GM13977 (cell line): ENCODE measurements at places on chromosomes 13 and 19.

DNA sequence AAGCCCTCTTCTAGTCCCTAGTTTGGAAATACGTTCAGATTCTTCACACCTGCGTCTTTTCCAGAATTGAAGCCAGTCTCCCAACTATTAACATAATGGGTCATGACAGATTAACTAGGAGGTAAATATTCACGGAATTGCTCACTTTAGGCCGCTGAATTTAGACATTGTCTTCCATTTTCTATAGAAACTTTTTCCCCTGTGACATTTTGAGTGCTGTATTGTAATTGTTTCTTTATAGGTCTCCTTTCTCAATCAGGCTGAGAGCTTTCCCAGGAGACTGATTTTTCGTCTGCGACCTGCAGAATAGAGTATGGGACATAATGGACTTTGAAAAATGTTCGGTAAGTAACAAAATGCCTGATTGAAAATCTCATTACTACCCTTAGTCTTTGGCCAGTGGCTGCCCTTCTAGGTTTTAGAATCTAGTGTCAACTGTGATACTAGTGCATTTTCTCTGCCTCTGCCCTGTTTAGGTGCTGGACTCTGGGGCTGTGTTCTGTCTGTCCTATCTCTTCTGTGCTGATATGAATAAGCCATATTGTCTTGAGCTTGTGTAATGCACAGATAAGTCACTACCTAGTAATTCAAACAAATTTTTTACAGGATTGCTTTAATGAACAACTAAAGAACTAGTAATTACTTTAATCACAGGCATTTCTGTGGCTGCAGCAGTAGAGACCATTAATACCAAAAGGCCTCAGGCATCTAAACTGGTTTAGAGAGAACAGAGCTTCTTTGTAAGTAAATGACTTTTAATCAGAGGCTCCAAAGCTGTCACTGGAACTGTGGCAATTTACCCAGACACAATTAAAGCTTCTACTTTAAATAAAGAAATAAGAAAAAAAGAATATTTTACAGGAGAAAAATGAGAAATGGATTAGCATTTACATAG is 122.4 kb upstream of the FREM2 start:
- DNase-seq = no peak

- DNase-seq = no peak
These were observed 120.4 kb downstream of the RAB20 start for GRCh38 chr13:110440946-110441731.

- no peak for DNase-seq
These were observed 323.0 kb downstream of the EFNB2 start for GRCh38 chr13:106212386-106213010.

GRCh38 chr13:93378184-93378583 is 151.6 kb downstream of the GPC6 start:
- DNase-seq = no peak

GRCh38 chr19:56309511-56310185 is 5.0 kb downstream of the ZSCAN5A start:
- peak; percentile 40 for DNase-seq

GRCh38 chr19:33905937-33906577 is 109.4 kb downstream of the KCTD15 start:
- DNase-seq = peak; percentile 63

DNA sequence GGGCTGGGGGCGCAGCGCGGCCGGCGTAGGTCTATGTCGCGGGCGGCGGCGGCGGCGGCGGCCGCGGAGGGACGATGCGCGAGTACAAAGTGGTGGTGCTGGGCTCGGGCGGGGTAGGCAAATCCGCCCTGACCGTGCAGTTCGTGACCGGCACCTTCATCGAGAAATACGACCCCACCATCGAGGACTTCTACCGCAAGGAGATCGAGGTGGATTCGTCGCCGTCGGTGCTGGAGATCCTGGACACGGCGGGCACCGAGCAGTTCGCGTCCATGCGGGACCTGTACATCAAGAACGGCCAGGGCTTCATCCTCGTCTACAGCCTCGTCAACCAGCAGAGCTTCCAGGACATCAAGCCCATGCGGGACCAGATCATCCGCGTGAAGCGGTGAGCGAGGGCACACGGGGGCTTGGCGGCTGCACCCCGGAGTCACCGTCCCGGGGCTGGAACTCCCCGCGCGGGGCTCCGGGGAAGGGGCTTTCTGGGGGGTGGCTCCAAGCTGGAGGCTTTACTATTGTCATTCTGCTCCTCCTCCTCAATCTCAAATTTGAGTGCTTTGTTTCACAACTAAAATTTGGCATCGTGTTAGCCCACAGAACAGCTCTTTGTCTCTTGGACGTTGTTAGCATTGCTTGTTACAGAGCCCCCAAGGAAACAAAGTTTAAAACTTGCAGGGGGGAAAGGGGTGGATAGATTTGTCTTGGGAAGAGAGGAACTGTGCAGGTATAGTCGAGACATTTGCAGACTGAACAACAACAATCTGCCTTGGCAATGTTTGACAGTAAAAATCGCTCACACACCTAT is 630 bp downstream of the RAP2A start:
- DNase-seq = no peak

GRCh38 chr13:101157261-101157660 is 259.0 kb downstream of the NALCN start:
- no peak for DNase-seq

GRCh38 chr19:383922-384798 is 24.8 kb downstream of the C2CD4C start:
- no peak for DNase-seq

DNA sequence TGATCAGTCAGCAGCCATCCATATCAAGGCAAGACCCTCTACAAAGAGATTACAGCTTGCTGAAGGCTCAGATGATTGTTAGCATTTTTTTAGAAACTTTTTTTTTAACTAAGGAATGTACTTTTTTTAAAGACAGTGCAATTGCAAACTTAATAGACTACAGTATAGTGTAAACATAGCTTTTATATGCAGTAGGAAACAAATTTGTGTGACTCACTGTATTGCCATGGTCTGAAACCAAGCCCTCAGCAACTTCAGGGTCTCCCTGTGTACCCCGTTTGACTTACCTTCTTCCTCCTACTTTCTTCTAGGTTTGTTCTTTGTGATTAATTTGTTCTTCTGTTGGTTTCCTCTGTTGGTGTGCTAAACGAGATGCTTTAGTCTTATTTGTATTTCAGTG is 93.0 kb upstream of the TEX29 start:
- DNase-seq = no peak

- DNase-seq = no peak
These were observed 2.5 kb downstream of the SLC1A5 start for GRCh38 chr19:46785980-46786235.

GRCh38 chr19:22831211-22831610 is 880 bp upstream of the ZNF723 start:
- no peak for DNase-seq

DNA sequence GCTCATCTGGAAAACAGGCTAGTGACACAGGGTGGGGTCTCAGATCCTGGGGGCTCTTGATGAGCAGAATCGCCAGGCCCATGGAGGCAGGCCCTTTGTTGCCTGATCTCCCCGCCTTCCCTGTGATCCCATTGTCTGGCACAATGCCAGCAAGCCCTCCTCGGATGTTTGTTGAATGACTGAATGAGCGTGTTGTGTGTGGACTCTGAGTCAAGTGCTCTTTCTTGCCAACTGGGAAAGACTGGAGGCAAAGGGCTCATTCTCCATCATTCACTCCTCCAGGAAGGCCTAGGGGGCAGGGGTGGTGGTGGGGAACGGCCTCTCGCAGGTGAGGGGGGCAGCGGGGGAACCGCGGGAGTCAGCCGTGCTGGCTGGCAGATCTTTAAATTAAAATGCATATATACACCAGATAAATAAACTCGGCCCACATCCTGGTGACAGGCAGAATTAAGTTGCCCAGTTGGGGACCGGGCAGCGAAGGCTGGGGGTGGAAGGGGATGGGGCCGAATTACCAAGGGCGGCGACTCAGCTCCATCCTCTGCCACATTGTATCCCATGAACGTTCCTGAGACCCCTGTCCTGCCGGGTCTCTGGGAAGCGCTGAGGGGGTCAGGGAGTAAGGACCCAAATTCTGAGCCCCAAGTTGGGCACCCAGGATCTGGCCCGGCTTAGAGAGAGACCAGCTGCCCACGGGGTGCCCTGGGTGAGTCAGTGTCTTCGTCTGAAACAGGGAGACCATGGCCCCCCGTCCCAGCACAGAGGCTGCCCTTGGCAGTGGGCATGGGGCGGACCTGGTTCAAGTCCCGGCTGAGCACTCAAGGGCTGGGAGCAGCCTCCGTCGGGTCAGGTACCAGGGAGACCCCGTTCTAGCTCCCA is 24.5 kb downstream of the EFNA2 start:
- no peak for DNase-seq

GRCh38 chr19:35122687-35123551 is 7.3 kb downstream of the FXYD3 start:
- no peak for DNase-seq

DNA sequence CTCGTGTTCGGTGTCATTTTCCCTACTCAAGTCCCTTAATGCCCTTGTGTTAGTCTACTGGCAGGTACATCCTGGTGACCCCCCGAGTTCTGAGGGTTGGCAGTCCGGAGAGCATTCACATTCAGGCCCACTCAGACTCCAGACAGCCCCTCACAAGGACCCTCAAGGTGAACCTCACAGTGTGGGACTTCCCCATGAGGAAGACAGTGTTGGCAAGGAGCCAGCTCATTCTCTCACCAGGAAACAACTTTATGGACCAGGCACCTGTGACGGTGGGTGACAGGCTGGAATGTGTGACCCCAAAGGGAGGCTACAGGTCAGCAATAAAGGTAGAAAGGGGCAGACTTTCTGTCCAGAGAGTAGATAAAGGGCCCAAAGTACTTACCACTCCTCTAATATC is 24.5 kb downstream of the RDH8 start:
- no peak for DNase-seq

DNA sequence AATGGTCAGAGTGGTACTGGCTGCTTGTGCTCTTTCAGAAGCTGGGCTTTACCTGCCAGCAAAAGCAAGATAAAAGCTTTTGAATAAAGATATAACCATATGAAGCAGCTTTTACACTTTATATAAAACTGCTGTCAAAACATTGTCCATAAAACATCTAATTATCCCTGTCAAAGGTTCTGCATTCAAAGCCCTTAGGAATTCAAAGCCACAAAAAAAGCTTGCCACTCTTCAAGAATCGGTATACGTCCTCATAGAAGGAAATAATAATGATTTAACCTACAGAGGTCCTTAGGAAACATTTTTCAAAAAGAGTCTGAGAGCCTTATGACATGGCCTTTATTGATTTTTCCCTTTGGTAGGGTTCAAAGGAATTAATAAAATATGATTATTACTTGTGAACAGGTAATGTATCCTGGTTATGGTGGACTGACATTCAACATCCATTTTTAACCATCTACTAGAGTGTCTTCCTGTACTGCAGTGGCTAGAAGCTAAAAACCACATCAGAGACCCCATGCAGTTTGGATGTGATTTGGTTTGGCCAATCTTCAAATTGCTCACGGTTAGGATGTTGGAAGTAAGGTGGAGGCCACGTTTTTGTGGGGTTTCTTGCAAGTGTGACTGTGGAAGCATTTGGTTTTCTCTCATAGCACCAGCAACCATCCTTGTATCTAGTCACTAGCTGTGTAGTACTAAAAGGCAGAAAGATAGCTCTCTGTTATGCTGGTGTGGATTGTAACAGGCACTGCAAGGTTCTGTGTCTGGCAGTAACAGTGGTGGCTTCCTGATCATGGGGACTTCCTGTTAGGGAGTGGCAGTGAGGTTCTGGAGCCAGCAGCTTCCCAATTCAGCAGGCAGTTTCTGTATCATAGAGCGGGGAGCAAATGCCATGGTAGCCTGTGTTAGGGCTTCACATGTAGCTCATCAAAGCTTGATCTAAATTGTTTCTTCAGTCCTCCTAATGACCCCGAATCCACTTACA is 441.5 kb downstream of the DIAPH3 start:
- DNase-seq = no peak

GRCh38 chr19:33954686-33955085 is 158.0 kb downstream of the KCTD15 start:
- no peak for DNase-seq

DNA sequence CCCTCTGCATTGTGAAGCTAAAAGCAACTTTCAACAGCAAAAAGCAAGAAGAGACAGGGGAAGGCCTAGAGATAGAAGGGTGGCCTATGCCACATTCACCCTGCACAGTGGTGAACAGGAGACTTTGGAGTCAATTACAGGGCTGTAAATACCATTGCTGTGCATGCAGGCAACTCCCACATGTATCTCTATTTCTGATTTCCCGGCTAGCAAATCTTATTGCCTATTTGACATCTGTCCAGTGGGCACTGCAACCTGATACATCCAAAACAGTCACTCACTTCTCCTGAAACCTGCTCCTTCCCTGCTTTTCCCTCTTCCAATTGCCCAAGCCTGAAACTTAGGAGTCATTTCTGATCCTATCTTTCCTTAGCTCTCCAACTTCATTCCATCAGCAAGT is 13.4 kb downstream of the RUBCNL start:
- no peak for DNase-seq

DNA sequence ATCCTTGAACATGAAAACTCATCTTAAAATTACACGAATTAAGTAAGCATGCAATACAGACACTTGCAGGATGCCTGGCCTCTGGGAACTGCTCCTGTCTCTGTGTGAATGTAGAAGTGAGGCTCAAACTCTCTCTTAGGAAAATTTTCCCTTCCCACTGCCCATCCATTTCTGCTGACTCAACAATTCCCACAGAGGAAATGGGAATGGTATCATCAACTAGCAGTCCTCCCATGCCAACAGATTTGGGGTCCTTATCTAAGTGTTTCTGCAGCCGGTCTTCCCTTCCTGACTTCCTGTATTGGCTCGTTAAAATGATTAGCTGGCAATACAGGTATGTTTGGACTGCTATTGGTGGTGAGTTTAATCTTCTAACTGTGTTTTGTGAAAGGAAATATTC is 85.8 kb downstream of the DOCK9 start:
- no peak for DNase-seq

- DNase-seq = no peak
These were observed 1230.3 kb downstream of the DIAPH3 start for GRCh38 chr13:58933475-58933874.

GRCh38 chr13:97135883-97136282 is 86.2 kb upstream of the MBNL2 start:
- no peak for DNase-seq

- no peak for DNase-seq
These were observed 3.7 kb upstream of the CNN1 start for GRCh38 chr19:11534948-11535347.

GRCh38 chr19:32464279-32464678 is 58.7 kb downstream of the DPY19L3 start:
- DNase-seq = no peak

DNA sequence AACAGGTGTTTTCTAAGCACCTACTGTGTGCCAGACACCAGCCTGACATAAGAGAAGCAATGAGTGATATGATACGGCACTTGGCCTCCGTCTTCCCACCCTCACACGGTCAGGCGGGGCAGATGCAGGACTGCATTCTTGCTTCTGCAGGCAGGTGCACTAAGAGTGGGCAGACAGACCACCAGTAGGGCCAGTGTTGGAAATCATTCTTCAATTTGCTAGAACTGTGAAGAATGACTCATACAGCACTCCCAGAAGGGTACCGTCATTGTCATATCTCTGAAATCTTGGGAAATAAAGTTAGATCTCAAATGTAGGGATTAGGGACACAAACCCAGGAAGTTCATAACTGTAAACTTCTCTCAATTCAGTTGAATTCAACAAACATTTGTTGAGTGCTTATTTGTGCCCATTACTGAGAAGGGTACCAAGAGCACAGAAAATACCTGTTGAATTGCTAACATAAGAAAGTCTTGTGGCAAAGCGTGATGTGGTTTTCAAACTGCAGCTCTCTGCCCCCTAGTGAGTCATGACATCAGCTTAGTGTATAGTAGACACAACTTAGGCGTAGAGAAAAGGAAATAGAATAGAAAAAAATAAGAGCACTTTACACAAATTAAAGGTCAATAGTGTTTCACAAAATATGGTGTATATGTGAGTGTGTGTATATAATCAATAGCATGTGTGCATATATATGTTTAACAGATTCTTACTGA is 76.1 kb downstream of the TEX26 start:
- no peak for DNase-seq
